Fibroblast of skin of right quadriceps (primary cell): ENCODE measurements at places on chromosomes 13 and 19.
A peak's percentile ranks its signal among the peaks of the same experiment; 100 is the strongest.

DNA sequence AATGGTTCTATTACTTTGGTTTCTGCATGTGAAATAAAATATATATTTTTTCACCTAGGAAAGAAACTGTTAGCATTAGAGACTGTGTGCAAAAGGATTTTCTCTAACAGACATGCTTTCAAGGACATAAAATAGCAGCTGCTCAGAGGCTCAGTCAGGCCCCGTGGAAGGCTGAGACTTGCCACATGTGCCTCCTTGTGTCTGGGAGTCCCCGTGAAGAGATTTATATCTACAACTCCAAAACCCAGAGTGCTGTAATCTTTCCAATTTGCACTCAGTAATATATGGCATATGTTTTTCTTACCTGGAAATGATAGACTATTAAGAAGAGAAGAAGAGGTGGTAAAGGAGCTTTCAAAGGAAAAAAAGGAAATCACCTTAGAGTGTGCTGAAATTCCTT lies 371.6 kb upstream of the OBI1 start:
- DNase-seq, result no peak

DNA sequence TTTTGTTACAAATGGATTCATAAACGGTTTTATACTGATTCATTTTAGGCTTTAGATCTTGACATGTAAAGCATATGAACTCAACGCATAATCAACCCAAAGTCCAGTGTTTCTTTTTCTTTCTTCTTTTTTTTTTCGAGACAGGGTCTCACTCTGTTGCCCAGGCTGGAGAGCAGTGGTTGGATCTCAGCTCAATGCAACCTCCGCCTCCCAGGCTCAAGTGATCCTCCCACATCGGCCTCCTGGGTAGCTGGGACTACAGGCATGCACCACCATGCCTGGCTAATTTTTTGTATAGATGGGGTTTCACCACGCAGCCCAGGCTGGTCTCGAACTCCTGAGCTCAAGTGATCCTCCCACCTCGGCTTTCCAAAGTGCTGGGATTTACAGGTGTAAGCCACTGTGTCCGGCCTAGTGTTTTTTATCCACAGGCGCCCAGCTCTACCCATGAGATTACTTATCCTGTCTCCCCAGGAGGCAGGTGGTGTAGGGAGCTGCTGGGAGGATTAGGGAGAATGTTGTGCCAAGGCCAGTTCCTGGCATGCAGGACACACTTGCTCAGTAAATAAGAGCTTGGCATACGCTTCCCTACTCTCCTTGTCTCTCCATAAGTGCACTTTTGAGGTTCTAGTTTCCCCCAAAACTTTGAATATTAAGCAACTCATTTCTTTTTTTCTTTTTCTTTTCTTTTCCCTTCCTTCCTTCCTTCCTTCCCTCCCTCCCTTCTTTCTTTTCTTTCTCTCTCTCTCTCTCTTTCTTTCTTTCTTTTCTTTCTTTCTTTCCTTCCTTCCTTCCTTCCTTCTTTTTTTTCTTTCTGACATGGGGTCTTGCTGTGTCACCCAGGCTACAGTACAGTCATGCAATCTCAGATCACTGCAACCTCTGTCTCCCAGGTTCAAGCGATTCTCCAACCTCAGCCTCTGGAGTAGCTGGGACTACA lies 4.8 kb upstream of the CEBPA start:
- no peak for DNase-seq

DNA sequence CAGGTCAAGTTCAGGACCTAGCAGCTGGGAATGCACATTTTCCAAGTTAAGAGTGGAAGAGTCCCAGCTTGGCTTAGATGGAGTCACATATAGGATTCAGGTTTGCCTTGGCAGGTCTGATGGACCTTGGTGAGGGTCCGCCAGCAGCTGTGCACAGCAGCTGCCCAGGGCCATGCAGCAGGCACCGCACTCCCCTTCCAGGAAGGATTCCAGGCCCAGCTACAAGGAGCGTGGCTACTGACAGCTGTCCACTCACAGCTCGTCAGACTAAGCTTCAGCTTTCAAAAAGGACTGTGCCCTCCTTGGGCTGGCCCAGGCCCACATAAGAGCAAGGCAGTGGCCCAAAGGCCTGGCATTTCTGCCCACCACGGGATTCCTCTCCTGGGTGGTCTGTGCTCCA lies 68.4 kb downstream of the ALOX5AP start:
- DNase-seq, result no peak

DNA sequence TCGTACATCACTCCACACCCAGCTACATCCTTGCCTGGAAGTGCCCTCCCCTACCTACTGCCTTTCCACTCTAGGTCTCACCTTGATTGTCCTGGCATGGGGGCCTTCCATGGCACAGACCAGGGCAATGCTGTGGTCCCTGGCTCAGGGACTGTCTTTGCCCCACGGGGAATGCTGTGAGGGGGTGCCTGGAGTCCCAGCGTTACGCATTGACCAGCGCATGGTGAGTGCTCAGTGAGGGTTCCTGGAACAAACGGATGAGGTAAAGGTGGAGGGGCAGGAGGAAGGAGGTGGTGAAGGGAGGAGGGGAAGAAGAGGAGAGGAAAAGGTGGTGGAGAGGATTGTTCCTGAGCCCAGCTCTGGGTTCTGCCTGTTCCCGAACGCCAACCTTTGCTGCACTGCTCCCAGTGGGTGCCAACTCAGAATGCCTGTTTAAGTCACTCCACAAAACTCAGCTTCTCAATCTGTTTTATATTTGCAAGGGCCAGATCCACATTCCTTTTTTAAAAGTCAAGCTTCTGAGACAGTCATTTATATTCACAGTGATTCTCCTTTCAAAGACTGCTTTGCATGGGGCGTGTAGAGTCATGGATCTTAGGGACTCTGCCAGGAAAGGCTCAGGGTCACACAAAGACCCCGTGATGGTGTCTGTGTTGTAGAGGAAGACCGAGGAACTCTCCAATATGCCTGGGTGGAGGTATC lies 40.8 kb downstream of the CHST8 start:
- DNase-seq, result no peak

GRCh38 chr19:4624733-4625362 lies 14.5 kb upstream of the TNFAIP8L1 start:
- no peak for DNase-seq

GRCh38 chr19:10885201-10886169 lies 14.1 kb downstream of the CARM1 start:
- peak; percentile 27 for DNase-seq

DNA sequence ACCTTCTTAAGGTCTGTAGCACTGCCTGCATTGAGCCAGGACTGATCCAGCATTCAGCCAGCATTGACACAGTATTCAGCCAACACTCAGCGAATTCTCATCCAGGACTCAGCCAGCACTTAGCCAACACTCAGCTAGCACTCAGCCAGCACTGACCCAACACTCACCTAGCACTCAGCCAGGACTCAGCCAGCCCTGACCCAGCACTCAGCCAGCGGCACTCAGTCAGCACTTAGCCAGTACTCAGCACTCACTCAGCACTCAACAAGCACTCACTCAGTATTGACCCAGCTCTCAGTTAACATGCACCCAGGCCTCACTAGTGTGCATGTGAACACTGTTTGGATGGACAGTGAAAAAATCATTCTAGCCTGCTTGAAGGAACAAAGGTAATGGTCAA lies 55.0 kb downstream of the TSHZ3 start:
- no peak for DNase-seq

DNA sequence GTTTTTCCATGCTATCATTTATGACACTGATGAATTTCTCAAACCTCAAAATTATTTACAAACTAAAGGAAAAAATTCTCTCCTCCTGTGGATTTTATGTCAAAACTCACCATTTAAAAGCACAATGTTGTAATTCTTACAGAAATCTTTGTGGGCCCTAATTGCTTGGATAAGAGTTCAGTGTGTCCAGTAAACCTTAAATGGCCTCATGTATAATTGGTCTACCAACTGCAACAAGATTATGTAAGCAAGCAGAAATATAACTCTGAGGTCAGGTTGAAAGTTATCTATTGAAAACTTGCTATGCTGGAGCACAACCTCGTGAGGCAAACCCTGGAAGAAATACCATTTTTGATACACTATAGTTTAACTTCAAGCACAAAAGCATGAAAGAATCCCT lies 22.0 kb downstream of the VWA8 start:
- DNase-seq, result no peak

GRCh38 chr13:102881819-102882686 lies 36.2 kb downstream of the ERCC5 start:
- no peak for DNase-seq

DNA sequence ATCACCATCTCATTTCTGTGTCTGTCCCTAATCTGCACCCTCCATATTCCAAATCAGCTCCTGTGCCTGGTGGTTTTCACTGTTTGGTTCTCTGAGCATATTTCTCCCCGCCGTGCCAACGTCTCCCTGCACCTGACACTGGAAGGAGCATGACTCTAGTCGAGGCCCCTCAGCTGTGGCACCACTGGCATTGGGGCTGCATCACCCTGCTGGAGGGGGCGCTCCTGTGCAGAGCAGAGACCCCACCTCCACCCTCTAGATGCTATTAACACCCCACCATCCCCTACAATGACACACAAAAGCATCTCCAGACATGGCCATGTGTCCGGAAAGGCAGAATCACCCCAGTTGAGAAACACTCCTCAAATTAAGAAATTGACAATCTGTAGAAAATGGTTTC lies 20.8 kb downstream of the ZSCAN5C start:
- DNase-seq, result no peak

GRCh38 chr13:97003071-97003470 lies 8.8 kb upstream of the OXGR1 start:
- DNase-seq, result no peak
